ENCODE measurements at places on chromosomes 4 and X.

GRCh38 chr4:37066159-37066558, 178.4 kb upstream of the NWD2 start:
- no peak for DNase-seq

DNA sequence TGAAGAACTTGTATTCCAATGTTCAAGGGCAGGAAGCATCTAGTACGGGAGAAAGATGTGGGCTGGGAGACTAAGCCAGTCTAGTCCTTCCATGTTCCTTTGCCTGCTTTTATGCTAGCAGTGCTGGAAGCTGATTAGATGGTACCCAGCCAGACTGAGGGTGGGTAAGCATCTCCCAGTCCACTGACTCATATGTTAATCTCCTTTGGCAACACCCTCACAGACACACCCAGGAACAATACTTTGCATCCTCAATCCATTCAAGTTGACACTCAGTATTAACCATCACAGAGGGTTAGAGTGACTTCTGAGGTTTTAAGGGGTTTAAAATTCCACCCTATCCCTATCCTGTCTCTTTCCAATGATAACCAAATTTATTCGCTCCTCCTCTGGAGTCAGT, 6.5 kb downstream of the HMGN5 start:
- DNase-seq = no peak

GRCh38 chrX:154082396-154083125, 15.0 kb downstream of the MECP2 start:
- DNase-seq = no peak

DNA sequence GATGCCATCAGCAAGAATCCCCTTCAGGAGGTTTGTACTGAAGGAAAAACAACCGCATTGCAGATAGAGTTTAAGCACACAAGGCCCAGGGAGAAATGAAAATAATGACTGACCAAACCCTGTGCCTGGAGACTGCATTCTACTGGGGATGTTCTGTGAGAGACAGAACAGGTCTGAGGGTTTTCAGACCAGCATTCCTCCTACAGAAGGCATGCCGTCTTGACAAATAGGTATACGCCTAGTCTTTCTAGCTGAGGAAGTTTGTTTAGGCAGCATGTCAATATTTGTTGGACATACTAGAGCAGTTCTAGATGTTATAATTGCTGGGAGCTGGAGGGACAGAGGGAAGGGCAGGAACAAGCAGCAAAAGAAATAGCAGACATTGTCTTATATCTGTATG, 68.4 kb upstream of the SCOC start:
- DNase-seq = no peak

DNA sequence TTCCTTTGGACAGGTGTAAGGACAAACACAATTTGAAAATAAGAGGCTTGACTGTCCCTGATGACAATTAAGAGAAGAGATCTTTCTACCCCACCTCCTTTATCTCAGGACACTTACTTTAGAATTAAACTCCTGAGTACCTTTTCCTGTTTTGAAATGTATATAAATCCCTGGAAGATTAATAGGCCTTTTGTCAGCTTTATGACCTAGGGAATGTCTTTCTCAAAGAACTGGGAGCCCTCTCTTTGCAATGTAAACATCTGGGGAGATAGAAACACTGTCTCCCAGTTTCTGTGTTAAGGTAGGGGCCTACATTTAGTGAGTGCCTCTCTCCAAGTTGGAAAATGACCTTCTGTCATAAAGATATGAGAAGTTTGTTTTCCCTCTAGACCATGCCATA, 31.7 kb downstream of the AGA start:
- DNase-seq = no peak

DNA sequence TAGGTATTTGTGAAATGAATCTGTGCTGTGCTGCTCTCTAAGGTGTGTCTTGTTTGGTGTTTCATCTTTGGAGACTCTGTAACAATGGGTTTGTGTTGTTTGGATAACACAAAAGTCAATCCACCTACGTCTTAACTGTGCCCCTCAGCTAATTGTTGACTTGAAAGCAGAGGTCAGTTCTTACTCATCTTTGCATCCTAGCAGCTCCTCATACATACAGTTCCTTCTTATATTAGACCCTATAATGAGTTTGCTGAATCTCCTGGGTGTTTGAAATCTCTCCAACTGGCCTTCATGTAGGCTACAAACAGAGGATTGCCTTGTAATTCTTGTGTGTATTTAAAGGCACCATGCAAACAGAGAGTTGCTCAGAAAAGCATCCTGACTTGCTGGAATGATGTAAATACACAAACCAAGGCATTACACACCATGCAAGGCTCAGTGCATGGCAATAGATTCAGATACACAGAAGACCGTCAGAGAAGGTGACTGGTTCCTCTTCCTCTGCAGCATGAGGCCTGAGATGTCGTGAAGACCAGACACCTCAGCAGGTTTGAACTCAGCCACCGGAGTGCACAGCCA, 220.0 kb upstream of the JADE1 start:
- DNase-seq = no peak

DNA sequence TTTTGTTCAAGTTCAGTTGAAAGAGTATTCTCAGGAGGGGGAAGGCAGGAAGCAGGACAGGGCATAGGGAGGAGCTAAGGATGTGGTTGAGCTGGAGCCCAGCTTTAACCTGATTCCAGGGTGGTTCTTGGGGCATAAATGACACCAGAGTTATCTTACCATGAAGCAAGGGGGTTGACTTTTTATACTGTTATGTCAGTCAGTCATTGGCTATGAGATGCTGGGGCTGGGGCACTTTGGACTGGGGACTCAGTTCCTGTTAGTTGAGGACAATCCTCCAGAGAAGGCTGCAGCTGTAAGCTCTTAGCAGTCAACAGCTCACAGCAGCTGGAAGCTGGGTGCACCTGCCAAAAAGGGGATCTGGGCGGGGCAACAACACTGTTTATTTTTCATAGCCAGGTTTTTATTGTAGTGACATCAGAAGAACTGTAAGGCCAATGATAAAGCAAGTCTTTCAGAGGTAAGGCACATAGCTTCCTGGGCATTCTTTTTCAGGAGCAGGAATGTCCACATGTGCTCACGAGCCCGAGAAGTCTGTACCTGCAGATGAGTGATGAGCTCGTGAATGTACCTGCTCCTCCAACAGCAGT, 78.5 kb downstream of the MID1IP1 start:
- DNase-seq = no peak

- DNase-seq = no peak
These were observed 55.9 kb upstream of the BMP2K start for GRCh38 chr4:78720204-78720603.

DNA sequence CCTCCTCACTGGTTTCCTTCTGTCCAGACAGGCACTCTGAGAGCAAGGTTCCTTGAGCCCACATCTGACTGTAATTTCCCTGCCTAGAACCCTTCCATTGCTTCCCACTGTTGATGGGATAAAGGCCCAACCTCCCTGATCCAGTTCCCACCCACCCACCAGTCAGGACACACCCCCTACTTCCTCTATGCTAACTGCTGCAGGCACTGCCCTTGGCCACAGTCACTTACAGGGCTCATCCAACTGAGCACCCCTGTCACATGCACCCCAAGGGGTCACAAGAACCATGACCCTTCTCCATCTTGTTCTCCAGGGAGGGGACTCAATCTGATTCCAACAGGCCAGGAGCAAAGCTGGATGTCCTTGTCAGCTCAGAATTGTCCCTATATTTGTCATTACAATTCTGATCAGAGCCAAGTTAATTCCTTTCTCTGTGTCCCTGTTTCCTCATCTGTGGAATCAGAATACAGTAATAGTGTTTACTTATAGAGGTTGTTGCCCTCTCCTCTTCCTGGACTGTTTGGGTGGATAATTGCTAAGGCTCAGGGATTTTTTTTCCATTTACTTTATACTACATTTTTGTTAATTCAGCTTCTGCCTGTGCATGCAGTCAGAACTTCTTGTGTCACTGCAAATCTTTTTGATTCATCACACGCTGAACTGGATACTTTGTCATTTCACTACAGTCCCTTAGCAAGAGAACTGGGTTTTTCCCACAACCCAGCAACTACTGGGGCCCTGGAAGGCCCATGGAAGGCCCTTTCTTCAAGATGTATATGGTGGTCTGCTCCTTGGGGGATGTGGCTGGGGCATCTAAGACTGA, 105.6 kb upstream of the MAMLD1 start:
- no peak for DNase-seq

DNA sequence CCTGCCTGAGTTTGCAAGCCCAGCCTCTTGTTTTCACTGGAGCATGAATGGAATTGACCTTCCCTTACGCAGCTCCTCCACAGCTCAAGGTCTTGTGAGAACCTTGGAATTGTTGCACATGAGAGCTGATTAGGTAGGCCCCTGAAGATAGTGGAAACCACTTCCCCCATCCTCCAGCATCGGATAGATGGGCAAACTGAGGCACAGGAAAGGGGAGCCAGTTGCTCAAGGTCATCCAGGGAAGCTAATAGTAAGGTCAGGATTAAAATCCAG, 27.2 kb downstream of the PJA1 start:
- no peak for DNase-seq

DNA sequence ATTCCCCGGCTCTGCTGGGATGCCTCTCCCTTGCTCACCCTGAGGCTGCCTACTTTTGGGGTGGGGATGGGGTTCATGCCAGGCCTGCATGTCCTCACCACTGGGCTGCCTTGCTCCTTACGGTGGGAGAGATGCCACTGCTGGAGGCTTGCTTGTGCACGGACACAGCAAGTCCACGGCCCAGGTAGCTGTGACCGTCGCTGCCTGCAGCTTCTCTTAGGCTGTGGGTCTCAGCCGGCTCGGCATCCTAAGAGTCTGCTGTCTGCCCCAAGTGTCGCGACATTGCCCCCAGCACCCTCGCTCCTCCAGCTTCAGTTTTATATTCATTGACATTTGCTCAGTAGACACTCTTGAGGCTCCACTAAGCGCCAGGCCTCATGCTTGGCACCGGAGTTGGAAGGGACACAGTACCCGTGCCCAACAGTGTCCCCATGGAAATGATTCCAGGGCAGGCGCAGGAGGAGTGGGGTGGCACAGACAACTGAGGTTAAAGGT, 58.3 kb downstream of the TBC1D14 start:
- no peak for DNase-seq

- DNase-seq = no peak
These were observed 120.5 kb downstream of the CAMK2D start for GRCh38 chr4:113641025-113641431.

DNA sequence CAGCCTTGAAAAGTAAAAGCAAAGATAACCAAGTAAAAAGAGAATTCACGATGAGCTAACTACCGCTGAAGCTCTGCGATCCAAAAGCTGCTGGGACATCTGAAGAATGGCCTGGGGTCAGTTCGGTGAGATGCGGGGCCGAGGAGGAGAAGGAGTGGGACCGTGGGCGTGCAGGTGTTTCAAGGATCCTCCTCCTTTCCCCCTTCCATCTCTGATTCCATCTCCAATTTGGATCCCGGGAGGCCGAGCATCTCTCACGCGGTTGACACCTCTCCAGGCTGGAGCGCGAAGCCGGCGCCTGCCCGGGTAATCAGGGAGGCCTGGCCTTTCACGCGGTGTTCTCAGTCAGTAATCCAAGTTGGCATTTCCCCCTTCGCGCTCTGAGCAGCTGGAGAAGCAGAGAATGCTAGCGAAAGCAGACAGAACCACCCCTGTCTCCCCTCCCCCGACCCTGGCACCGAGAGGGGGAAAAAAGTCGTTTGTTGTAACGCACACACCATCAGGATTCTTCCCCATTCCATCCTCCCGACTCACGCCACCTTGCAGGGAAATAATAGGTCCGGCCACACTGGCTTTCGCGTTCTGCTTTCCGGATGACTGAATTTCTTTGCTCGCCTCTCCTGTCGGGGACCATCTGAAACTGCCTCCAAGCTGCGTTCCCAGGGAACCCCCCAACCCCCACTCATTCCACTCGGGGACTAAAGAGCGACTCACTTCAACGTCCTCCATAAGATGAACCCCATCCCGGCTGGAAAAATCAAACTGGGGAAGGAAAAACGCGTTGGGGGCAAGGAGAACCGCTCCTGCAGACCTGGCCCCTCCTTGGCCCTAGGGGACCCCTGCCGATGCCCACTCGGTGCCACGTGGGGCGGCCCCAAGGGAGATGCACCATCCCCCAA, 6.5 kb downstream of the NEUROG2 start:
- DNase-seq = no peak

GRCh38 chrX:155745792-155746191, 133.0 kb upstream of the TMLHE start:
- no peak for DNase-seq

Data from activated naive CD8-positive, alpha-beta T cell treated with anti-CD3 and anti-CD28 coated beads, Interleukin-2, amount 50 U/mL, for 16 hours (primary cell).